ENCODE measurements at places on chromosomes 6 and 20.

GRCh38 chr6:133595111-133595761 is 293.7 kb upstream of the TCF21 start:
- DNase-seq, result peak; percentile 41

- no peak for DNase-seq
Observed at GRCh38 chr20:57558614-57559288, 2.2 kb upstream of the PCK1 start.

DNA sequence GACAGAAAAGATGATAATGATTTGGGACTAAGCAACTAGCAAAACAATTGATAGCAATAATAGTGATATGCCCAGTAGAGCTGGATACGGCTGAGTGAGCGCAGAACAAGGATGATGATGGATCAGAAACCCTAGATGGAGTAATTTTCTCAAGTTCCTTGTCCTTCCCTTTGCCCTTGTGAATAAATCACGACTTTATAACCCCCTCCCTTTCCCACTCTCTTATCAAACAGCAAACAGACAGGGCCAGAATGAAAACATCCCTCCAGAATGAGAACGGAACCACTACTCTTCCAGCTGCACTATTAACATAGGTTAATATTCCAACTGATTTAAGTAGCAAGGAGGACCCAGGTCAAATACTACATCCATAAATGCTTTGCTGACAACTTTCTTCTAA is 1.3 kb upstream of the MTFR2 start:
- no peak for DNase-seq

- DNase-seq, result no peak
Observed at GRCh38 chr6:11973238-11973637, 38.9 kb upstream of the HIVEP1 start.

DNA sequence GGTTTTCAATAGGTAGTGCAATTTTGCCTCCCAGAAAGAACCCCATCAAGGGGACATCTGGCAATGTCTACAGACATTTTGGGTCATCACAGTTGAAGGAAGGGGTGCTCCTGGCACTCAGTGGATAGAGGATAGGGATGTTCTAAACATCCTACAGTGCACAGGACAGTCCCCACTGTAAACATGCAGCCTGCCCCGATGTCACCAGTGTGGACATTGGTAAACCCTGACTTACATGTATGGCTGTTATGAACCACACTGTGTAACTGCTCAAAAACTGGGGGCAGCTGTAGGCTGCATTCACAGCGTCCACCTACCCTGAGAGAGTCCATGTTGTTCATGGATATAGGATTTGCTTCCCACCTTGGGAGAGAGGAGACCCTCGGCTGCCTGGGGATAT is 79.3 kb upstream of the FOXQ1 start:
- DNase-seq, result no peak

DNA sequence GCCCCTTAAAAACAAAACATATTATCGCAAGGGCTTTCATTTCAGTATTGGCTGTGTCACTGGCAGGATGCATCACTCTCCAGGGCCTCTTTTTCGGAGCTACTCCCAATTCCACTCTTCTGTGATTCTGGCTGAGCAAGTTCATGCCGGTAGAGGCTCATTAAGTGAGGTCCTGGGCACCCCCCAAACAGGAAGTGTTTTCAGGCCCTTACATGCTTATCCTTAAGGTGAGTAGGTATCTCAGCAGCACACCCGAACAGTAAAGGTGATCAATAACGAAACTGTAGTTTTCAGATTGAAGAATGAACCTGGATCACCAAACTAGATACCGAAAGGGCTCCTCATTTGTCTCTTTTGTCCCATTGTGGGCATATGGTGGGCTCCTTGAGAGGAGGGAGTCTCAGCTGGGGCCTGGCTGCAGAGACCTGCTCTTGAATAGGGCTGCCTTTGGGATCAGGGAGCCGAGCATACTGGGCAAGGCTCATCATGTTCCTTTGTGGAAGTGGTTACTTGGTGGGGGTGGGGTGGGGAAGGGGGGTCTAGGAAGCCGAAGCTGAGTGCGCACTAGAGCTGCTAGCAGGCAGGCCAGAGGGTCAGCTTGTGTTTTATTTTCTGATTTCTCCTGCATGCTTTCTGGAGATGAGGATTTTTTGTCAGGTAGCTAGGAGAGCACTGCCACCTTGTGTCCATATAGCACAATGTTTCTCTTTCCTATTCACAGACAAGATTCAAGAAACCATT is 65.2 kb downstream of the CDS2 start:
- peak; percentile 66 for DNase-seq

DNA sequence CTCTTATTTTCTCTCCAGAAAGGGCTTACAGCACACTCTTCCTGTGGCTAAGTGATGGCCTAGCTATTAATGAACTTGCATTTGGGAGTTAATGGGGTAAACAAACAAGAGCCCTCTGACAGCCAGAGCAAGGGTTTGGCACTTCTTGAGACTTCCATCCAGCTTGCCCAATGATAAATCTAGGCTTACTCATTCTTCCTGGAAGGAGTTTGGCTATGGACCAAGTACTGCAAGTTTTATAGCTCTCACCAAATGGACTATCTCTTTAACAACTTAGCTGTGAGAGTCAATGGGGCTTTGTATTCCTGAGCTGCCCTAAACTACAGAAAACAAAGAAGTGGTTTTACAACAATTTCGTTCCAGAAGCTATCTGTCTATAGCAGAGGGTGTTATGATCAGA is 16.7 kb upstream of the PI3 start:
- peak; percentile 71 for DNase-seq
